HAP-1 (cell line): ENCODE measurements at places on chromosomes 2 and 18.

- DNase-seq, result no peak
Measured at GRCh38 chr2:43454791-43455190, 141.0 kb downstream of the THADA start.

DNA sequence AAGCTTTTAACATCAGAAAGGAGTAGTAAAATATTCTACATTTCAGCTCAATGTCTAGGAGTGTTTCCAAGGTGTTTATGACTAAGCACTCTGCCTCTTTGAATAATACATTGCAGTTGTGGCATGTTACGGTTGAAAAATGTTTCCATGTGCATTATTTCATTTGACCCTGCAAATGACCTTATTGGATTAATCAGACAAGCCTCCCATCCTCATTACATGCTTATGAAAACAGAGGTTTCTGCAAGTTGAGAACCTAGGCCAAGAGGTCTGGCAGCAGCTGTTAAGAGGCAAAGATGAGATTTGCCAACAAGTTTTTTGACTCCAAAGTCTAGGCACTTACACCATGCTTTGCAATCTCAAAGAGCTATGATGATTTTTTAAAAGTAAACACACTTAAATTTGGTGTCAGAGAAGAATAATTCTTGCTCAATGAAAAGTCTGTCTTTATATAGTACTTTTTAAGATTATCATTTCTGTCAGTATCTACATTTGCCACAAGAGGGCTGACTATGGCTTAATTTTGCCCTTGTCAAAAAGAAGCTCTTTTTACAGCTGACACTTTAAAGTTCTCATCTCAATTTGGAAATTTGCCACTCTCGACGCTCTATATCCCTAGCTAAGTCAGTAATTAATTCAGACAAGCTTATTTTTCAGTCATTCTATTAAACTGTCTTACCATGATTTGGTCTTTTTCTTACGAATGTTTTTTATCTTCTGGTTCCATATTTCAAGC is 260.6 kb downstream of the PAX3 start:
- DNase-seq, result peak; percentile 26

GRCh38 chr2:35365859-35366258 is 989.7 kb upstream of the CRIM1 start:
- no peak for DNase-seq

GRCh38 chr2:197176522-197176921 is 134.1 kb downstream of the ANKRD44 start:
- no peak for DNase-seq

GRCh38 chr2:165953306-165953654 is 296 bp downstream of the TTC21B start:
- no peak for DNase-seq

- no peak for DNase-seq
Measured at GRCh38 chr2:83747141-83747540, 711.9 kb downstream of the SUCLG1 start.

- DNase-seq, result no peak
Measured at GRCh38 chr18:45061359-45061758, 380.7 kb downstream of the SETBP1 start.

DNA sequence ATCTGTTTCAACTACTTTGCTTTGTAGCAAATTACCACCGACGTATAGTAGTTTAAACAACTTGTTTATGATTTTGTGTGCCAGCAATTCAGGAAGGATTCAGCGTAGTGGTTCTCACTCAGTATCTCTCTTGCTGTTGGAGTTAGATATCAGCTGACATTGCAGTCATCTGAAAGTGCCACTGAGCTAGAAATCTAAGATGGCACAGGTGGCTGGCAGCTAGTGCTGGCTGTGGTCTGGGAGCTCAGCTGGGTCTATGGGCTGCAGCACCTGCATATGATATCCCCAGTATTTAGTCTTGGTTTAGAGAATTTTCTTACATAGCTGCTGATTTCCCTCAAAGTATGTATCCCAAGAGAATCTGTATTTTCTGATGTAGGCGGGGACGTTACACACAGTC is 235.6 kb downstream of the SCG2 start:
- no peak for DNase-seq

DNA sequence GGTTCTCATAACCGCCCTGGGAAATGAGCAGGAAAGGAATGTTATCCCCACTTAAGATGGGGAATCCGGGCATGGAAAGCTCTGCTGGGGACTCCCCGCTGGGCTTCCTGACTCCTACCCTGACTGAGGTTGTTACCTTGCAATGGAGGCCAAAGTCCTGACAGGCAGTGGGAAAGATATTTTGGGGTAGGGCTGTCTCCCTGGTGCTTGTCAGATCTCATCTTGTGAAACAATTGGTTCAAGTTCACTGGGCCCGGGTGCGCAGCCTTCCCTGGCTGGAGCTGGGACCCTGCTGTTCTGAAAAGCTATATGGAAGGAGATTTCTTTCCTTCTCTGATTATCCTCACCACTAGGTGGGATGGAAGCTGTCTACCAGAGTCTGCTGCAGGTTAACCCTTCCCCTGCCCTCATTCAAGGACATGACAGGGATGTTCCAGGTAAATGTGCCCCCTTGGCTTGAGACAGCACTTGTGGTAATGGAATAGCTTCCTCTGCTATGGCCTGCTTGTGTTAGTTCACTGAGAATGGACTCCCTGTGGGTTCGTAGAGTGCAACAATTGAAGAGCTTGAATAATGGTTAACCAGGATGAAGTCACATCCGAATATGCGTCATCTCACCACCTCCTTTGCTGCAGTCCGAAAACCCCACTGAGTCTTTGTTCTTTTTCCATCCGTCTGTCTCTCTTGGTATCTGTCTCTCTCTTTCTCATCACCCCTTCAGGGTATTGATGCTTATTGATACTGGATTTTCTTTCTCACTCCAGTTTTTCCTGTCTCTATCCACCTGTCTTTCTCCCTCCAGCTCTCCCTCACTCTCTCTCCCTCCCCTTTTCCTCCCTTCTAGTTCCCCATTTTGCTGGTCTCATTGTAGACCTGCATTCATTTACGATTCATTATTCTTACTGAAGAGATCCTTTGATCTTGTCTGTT is 67.8 kb upstream of the EPAS1 start:
- no peak for DNase-seq

DNA sequence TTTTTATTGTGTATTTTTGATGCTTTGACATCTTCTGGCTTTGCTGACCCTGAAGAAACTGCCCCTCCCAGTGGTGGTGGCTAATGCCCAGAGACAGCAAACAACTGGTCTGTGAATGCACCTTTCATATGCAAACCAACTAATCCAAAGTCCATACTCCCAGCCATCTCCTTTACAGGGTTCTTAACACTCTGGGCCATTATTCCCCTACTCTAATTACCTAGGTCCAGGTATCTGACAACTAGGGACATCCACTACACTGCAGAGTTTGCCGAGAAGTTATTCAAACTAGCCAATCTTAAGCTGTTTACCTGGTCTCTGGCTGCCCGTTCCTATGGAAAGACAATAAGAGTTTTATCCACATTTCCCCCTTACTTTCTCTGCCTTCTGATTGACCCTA is 73.6 kb downstream of the FSHR start:
- DNase-seq, result no peak

DNA sequence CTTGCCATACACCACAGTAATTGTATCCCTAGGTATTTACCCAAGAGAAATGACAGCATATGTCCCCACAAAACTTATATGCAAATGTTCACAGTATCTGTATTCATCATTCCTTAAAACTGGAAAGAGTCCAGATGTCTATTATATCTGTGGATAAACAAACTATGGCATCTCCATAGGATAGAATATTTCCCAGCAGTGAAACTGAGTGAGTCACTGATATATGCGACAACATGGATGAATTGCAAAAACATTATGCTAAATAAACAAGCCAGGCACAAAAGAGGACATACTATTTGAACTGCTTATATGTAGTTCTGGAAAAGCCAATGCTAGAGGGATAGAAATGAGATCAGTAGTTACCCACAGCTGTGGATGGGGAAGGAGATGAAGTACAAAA is 359.4 kb upstream of the DSEL start:
- DNase-seq, result no peak

- DNase-seq, result no peak
Measured at GRCh38 chr2:117714745-117715417, 99.6 kb upstream of the DDX18 start.

DNA sequence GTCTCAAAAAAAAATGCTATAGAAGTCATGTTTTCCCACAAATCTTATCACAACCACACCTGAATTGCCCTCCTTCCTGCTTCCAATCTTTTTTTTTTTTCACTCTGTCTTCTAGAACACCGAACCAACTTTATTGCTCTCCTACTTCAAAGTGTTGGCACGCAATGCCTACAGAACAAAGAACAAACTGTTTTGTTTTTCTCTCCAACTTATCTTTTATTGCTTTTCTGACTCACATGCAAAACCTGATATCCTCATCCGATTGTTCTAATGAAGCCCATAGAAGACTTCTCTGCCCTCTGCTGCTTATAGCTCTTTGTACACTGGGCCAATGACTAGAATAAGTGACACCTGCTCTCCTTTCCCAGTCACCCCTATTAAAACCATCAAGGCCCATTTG is 602.8 kb downstream of the EPHA4 start:
- DNase-seq, result no peak

GRCh38 chr2:217797661-217798069 is 205.1 kb downstream of the TNS1 start:
- DNase-seq, result no peak
